ENCODE measurements at places on chromosomes 1 and 21.

DNA sequence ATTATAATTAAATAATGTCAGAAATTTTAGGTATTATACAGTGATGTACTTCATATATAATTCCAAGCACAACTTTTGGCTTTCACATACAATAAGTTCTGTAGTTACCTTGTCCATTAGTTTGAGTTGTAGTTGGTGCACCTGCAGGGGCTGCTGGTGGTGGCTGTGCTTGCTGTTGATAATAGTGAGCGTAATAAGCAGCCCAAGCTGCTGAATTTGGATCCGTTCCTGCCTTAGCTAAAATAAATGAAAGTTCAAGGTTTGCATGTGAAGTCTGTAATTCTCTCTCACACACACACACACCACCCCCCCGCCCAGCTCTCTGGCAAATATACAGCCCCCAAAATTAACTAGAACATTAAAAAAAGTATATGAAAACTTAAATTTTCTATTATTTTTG, 22.4 kb downstream of the FUBP1 start:
- no peak for DNase-seq

- DNase-seq = no peak
These were observed 397.5 kb downstream of the KIF26B start for GRCh38 chr1:245552331-245552730.

- DNase-seq = no peak
These were observed 5.6 kb upstream of the YRDC start for GRCh38 chr1:37813529-37814145.

- no peak for DNase-seq
These were observed 300.8 kb downstream of the RRAGC start for GRCh38 chr1:38558500-38559445.

DNA sequence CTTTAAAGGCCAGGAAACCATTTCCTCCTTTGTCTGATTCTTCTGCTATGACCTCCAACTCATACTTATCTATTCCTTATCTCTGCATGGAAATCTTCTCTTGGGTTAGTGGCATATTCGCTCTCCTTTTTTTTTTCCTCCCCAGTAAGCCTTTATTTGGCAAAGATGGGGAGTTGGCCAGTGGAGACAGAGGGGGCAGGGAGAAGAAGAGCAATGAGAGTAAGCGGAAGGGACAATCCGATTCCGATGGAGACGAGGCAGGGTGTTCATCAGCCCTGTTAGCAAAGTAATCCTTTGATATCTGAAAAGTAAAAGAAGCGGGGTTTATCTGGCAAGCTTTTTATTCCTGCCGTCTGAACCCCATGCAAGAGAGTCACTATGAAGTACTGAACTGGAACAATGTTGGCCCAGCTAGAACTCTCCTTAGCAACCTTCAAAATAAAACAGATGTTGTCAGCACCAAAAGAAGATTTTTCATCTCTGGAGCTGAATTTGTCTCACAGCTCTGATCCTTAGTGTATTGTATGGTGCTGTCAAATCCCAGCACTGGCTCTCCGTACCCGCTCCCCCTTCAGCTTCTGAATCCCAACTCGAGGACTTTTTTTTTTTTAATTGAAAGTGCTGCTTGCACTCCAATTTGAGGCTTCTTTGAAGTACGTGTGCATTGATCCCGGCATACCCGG, 40.9 kb downstream of the PTGFRN start:
- peak; percentile 37 for DNase-seq

Measured in globus pallidus (tissue), 1 donor.